ENCODE measurements at places on chromosomes 1 and 21.

- DNase-seq: no peak
These were observed 2.6 kb downstream of the SYPL2 start for GRCh38 chr1:109468903-109469302.

DNA sequence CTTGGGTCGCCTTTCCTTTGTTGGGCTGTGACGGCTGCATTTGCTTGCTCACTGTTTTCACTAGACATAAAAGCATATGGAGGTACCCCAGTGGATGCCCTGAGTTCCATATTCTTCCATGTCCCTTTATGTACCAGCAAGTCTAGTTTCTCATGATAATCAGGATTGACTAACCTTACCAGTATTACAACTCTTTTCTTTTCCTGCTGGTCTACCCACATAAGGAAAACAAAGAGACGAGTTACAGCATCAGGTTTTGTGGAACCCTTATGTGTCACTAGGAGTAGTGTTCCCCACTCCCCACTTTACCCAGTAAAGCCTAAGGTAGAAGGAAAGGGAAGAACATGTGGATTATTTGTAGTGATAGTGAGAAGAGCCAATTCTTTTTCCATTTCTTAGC lies 16.4 kb upstream of the CENPF start:
- DNase-seq: no peak

GRCh38 chr1:32240140-32240951 lies 6.7 kb upstream of the FAM167B start:
- no peak for DNase-seq

GRCh38 chr1:226976276-226976977 lies 36.3 kb downstream of the COQ8A start:
- DNase-seq: no peak

DNA sequence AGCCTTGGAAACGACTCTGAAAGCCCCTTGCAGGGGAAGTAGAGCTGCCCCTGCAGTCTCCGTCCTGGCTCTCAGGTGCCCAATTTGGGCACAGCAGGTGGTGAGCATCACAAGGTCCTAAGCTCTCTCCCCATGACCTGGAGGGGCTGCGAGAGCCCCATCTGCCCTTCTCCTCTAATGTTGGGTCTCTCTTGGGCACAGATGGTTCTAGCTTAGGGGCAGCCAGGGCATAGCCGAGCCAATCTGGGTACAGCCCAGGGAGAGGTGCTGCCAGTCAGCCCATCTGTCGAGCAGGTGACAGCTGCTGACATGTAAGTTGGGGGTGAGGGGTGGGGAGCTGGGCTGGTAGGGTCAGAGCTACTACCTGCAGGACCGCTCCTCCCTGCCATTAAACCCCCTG lies 50.7 kb downstream of the SYT2 start:
- DNase-seq: no peak

GRCh38 chr1:84582802-84583587 lies 8.8 kb upstream of the CTBS start:
- no peak for DNase-seq

GRCh38 chr1:79760531-79760930 lies 754.0 kb upstream of the ADGRL4 start:
- DNase-seq: no peak

DNA sequence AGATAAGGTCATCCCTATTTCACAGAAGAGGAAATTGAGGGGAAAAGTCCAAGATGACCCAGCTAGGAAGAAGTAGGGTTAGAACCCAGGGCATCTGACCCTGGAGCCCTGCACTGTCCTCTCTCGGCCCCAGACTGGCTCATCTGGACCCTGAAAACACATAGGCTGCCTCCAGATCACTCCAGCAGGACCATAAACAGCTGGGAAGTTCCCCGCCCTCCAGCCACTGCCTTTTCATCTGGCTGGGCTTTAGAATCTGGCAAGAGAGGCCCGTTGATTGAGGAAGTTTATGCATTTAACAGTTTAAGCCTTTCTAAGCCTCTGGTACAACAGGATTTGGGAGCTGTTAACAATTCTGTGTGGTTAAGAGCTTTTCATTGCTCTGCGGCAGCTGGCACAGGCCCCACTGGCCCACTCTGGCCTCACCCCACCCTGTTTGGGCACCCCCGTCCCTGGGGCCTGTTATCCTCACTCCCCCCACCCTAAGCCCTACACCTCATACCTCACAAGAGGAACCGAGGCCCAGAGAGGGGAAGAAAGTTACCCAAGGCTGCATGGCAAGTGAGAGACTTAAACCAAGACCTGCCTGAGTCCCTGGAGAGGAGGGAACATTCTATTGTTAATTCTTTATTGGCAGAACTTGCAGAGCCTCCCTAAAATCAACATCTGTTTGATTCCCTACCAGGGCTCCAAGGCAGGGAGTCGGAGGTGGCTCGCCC lies 84.2 kb downstream of the EPHB2 start:
- DNase-seq: no peak

DNA sequence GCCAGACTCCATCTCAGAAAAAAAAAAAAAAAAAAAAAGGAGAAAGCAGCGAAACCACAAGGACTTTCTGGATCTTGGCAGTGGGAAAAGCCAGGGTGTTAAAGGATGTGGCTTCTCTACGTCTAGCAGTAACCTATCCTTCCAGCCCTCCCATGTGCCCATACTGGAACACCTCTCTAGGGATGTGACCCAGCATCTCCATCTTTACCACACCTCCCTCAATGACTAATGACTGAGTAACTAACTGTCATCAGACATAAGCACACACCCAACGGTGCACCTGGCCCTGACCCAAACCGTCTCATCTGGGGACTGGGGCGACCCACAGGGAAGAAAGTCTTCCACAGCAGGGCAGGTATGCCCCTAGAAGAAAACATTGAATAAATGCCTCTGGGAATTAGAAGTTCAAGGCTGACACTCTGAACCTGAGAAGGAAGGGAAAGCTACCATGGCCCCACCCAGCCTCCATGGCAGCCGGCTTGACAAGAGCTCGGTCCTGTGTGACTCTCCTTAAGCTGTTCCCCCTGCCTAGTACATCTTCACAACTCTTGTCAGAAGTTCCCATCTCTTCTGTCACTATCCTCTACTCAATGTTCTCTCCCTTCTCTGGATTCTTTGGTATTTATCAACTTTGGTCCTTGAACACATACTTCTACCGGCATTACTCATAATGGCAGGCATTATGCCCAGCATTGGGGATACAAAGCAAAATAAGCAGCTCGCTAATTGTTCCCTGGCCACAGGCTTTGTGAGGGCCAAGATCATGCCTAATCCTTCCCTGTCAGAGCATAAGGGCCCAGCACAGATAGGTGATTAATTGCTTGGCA lies 14.8 kb upstream of the PAQR6 start:
- DNase-seq: no peak

DNA sequence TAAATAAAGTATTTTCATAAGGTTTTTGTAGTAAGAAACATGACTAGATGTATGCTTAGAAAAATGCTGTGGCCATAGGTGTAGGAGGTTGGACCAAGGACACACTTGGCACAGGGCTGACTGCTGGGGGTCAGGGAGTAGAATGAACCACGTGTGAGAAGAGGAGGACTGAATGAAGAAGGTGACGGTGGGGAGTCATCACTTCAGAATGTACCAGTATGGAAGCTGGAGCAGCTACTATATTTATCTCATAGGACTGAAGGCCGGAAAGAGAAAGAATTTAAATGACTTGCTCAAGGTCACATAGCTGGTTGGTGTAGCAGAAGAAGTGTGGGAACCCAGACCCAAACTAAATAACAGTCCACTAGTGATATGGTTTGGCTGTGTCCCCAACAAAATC lies 79.8 kb upstream of the HAO2 start:
- no peak for DNase-seq

DNA sequence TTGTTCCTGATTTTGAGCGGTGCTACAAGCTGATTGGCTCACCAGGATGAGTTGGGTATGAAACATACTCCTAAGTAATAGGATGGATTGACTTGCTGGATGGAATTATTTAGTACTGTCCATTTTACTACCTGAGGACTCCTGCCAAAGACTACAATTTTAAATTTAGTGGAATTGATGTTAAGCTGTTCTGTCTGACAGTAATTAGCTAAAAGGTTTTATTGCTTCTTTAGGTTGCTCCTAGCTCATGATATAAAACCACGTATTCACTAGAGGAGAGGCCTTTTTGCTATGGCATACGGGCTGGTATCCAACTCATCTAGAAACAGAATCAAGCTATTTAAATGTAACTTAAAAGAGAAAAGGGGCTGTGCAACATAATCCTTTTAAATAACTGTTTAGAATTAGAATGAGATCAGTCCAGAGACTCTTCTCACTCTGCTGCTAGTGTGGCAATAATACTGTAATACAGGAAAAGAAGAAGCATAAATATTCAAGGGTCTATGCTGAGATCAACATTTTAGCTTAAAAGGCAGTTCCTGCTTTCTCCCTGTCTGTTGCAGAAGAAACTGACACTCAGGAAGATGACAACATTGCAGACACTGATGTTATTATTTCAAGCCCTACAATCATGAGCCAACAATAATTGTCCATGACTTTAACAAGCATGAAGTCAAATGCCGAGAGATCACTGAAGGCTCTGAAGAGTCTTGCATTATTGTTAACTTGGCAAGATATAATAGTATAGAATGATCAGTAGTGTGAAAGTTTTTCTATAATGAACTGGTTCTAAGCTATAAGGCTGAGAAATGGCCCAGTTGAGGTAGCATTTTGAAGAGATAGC lies 258.7 kb upstream of the ADGRL4 start:
- no peak for DNase-seq

DNA sequence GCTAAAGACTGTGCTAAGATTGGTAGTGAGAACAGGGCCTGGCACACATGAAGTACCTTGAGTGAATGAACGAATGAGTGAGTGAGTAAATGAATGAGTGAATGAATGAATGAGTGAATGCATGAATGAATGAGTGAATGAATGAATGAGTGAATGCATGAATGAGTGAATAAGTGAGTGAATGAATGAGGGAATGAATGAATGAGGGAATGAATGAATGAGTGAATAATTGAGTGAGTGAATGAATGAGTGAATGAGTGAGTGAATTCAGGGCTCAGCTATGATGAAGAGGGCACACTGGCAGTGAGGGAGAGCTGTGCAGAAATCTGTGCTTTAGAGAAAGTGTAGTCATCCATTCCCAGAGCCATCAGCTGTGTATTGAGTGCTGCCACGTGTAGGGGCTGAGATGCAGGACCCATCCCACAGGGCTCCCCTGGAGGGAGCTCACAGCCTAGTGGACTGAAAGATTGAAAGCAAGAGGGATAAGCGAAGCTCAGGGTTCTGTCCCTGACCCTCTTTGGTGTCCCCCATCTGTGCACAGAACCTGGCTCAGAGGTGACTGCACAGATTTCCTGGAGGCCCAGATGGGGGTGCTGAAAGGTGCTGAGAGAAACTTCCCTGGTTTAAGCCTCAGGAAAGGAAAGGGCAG lies 217.9 kb upstream of the VAMP3 start:
- DNase-seq: no peak

DNA sequence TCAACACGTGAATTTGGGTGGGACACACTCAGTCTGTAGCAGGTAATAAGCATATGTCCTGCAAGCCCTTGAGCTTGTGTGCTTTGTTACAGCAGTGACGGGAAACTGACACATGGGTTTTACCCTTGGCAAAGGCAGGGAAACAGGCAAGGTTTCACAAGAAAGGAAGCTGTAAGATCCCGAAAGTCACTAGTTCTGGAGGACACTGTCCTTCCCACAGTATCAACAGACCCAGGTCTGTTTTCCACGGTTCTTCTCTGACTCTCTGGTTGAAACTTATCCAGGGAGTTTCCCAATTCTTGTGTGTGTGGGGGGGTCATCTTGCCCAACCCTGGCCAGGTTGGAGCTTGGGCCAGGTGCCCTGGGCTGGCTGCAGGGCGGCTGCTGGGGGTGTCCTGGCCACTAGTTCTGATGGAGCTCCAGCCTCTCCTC lies 29.3 kb upstream of the ZBTB21 start:
- DNase-seq: no peak

DNA sequence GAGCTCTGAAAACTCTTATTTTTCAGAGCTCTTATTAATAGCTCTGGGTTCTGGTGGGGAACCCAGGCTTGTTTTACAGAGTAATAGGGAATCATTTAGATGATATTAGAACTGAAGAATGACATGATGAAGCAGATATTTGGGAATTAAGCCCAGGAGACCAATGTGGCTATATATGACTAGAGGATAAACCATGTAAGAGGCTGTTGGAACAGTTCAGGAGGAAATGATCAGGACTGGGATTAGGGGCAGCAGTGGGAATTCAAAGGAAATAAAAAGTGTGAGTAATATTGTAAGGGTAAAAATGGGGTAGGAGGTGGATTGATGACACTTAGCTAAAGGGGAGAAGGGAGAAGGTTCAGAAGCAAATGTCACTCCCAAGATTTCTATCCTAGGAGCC lies 58.6 kb downstream of the GIPC2 start:
- DNase-seq: no peak

- DNase-seq: no peak
These were observed 49.6 kb downstream of the EDN2 start for GRCh38 chr1:41434748-41435449.

GRCh38 chr1:229378586-229379367 lies 35.9 kb upstream of the CCSAP start:
- no peak for DNase-seq

- no peak for DNase-seq
These were observed 146.6 kb downstream of the SPATA46 start for GRCh38 chr1:162230096-162230495.

DNA sequence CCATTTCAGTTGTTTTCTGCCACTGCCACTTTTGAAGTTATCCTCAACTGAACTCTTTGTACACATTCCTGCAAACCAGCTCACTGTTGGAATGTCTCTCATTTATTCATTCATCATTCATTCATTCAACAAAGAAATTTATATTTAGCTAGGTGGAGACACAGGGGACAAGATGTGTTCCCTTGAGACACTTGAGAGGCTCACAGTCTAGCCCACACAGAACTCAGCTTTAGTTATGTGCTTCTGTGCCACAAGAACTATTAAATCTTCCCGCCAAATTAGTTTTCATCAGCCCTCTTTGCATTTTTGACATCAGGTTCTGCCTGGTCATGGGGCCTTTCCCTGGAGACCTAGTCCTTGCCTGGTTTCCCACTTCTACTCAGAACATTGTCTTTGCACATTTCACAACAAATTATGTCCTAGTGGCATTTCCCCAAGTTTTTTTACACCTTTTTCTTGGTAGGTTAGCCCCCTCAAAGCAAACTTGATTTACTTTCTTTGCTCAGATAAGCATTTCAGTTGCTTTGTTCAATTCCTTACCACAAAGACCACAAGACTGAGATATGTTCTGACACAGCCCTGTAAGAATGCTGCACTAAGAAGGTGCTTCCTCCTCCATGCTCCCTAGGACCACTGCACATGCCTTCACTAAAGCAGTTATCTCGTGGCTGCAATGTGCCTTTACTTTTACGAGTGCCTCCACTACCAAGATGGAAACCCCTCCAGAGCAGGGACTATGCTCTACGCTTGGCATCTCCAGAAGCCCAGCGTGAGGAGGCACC lies 31.0 kb downstream of the ILDR2 start:
- DNase-seq: no peak

Measured in stimulated activated CD4-positive, alpha-beta T cell treated with anti-CD3 and anti-CD28 coated beads, Interleukin-12 subunit alpha, Interleukin-12 subunit beta, amount 100 ng/mL, for 48 hours (primary cell).